ENCODE measurements at places on chromosomes 7 and 10.

DNA sequence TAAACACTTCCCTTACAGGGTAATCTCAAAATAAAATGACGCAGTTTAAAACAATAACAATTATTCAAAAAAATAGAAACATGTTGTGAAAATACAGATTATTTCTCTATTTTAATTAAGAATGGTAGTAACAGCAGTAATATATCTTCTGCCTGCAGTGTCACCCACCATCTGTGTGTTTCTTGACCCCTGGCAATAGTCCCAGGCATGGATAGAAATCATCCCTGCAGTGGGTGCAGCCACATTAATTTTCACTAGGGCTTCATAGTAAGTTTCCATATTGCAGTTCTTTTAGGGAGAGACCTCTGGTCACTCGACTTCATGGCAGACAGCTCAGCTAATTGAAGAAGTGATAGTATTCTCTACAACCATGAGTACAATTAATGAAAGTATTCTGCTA is 470.1 kb upstream of the TEX47 start:
- no peak for DNase-seq

GRCh38 chr10:28219251-28219650 is 83.6 kb downstream of the MPP7 start:
- no peak for DNase-seq

- no peak for DNase-seq
Observed at GRCh38 chr10:117262903-117263293, 22.0 kb downstream of the SLC18A2 start.

DNA sequence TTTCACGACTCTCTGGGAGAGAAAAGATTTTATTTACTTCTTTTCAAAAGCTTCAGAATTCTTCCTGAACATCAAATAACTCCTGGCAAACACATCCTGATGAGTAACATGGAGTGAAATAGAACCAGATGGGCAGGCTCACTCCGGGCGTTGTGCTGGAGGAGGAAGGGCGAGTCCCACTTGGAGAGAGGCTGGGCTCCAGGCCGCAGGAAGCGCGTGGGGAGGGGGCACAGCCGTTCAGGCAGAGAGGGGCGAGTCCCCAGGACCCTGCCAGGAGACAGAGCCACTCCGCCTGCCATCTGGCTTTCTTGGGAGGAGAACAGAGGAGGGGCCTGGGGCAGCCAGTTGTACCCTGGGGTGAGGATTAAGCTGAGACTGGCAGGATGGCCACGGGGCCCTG is 265.9 kb upstream of the ZMIZ1 start:
- no peak for DNase-seq

GRCh38 chr7:114392686-114393085 is 21.9 kb upstream of the FOXP2 start:
- DNase-seq: no peak

- no peak for DNase-seq
Observed at GRCh38 chr10:77190291-77190690, 447.3 kb downstream of the KCNMA1 start.

DNA sequence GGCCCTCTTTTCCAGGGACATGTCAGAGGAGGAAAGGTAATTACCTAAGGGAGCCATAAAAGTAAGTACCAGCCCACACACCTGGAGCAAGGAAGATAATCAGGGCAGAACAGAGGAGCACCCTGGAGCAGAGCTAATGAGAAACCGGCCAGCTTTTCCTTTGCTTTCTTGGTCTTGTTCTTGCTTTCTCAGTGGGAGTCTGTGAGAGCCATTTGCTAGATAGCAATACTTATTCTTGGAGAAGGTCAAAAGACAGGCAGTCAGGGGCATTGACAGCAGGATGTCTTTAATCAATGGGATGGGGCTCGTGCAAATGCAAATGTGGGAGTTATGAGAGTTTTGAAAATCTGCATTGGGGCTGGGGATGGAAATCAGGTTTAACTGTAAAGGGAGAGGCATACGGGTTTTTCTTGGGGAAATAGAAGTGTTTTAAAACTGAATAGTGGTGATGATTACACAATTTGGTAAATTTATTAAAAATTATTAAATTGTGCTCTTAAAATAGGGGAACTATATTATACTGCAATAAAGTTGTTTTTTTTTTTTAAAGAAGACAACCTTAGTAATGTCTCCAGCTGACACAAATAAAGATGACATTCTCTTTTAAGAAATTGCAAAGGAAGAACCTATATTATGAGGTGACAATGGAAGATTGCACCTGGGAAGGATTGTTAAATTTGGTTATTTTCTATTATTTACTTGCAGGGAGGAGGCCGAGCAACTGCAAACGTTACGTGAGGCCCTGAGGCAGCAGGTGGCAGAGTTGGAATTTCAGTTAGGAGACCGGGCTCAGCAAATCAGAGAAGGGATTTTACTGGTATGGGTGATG is 35.6 kb upstream of the PPP1R17 start:
- no peak for DNase-seq

GRCh38 chr10:115050375-115051010 is 42.7 kb upstream of the ATRNL1 start:
- DNase-seq: no peak

GRCh38 chr7:20650782-20651181 is 35.3 kb downstream of the ABCB5 start:
- DNase-seq: no peak

GRCh38 chr7:152335900-152336571 is 99.8 kb downstream of the KMT2C start:
- DNase-seq: no peak

GRCh38 chr10:33618196-33618595 is 283.7 kb upstream of the NRP1 start:
- DNase-seq: no peak

DNA sequence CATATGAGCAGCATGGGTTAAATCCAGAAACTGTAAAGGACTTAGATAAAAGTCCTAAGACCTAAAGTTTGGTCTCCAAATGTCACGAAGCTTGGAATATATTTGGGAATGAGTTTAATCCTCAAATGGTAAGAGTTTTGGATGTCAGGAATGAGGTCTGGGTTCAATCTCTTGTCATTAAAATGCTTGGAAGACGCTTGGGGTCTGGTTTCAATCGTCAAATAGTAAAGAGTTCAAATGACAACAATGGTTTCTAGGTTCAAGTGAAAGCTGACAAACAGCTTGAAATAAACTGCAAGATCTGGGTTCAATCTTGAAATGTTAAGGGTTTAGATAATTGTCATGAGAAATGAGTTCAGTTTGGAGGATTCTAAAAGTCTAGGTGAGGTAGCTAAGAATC is 385.5 kb upstream of the HPS1 start:
- no peak for DNase-seq

DNA sequence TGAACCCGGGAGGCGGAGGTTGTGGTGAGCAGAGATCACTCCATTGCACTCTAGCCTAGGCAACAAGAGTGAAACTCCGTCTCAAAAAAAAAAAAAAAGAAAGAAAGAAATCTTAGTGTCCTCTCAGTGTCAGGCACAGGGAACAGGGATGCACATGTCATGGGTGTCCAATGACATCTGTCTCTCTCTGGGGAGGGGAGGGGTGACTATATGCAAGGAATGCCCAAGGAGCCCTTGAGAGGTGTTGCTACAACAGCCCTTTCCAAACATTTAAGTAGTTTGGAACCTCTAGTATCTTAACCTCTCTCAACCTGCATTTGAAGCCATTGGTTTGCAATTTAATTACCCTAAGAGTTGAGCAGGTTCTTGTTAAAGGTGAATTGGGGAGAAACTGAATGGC is 28.9 kb downstream of the PDLIM1 start:
- DNase-seq: no peak

DNA sequence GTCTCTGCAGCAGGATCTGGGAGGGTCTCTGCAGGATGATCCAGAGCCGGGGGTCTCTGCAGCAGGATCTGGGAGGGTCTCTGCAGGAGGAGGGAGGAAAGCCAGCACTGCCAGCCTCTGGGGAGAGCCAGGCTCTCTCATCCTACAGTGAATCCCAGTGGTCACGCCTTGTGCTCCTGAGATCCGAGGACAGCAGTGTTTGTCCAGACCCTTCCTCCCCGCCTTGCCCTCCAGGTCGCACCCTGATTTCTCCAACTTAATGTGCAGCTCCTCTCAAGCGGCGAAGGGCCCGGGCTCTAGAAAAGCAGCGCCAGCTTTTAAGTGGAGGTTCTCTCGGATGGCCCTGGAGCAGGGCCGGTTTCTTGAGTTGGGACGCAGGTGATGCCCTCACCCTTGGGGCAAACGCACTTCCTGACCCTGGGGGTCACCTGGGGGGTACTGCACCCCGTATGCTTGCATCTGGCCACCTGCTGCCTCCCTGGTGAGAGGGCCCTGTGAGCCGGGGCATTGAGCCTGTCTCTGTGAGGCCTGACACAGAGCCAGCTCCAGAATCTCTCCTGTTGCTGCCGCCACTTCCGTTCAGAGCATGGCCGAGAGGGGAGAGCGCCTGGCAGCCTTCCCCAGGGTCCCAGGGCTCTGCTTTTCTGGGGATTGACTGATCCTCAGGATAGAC is 111.6 kb downstream of the ACTR3B start:
- no peak for DNase-seq

- DNase-seq: no peak
Observed at GRCh38 chr7:155951554-155952158, 139.4 kb upstream of the SHH start.

DNA sequence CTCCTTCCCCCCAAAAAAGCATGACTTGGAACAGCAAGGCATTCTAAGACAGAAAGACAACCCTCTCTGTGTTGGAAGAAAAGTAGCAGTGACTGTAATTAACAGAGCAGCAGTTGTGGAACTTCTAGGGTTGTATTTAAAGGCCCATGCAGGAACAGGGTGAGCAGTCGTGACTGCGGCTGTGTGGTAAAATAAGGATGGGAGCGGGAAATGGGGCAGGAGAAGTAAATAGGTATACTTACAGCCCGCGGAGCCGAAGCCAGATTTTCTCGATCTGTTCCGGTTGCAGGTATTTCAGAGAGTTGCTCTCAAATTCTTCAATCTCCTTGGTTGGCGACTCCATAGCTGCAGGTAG is 179 bp downstream of the PDE1C start:
- DNase-seq: no peak

DNA sequence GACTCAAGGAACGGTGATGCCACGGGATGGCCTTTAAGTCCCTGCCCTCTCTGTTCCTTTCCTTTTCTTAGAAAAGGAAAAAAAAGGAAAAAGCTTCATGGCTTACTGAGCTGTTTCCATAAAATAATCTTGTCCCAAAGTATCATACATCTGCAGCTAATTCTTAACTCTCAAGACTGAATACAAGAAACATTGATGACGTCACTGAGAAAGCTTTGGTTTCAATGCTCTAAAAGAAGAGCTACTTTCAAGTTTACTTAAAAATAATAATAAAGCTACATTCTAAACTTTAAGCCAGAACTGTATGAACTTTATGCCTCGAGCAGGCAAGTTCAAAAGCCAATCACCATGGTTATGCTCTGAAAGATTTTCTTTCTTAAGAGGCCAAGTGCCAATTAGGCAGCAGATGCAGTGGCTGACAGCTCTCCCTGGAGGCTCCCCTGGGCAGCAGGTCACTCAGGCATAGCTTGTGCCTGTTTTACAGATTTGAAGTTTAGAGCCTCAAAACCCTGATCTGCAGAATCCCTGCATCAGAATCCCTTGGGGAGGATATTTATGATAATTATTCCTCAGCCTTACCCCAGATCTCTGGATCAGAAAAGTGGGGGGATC is 165.0 kb downstream of the CHN2 start:
- no peak for DNase-seq

Measured in NCI-H774 (cell line).